Right ventricle myocardium inferior (tissue), 1 donor: ENCODE measurements at places on chromosomes 5 and 9.

GRCh38 chr5:176513788-176514187 lies 23.4 kb downstream of the RNF44 start:
- DNase-seq = no peak

DNA sequence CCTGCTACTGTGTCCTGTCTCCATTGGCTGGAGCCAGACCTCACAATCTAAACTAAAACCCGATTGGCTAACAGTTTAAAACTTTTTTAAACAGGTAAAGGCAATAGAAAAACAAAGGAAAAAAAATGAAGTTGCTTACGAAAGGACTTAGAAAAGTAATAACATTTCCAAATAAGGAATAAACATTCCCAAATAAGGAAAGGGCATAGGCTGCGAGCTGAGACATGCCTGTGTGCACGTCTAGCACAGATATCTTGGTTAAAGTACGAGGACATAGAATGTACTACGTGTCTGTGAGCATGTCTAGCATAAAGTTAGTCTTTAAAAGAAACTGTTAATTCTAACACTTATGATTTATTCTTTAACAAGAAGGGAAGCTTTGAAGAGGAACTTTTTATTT lies 15.3 kb upstream of the FAM120A start:
- DNase-seq = no peak

- DNase-seq = peak; percentile 34
These were observed 93.9 kb upstream of the LMX1B start for GRCh38 chr9:126519660-126520420.

DNA sequence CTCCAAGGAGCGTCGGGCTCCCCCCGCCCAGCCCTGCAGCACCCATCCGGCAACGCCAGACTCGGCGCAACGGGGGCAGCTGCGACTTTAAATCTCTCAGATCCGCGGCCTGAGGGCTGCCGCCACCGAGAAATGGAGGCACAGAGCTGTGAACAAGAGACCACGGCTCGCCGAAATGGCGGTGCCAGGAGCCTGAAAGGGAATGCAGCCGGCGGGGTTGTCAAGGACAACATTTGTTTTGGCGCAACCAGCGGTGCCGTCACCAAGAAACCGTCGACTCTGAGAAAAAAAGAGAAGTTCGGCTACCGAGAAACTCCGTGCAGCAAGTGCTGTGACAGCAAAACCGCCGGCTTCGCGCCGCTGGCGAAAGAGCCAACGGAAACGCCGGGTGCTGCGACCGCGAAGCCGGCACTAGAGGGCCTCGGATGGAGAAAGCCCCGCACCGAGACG lies 2.1 kb upstream of the ANXA2R start:
- DNase-seq = peak; percentile 93

GRCh38 chr5:96483878-96484277 lies 50.8 kb upstream of the PCSK1 start:
- DNase-seq = no peak

DNA sequence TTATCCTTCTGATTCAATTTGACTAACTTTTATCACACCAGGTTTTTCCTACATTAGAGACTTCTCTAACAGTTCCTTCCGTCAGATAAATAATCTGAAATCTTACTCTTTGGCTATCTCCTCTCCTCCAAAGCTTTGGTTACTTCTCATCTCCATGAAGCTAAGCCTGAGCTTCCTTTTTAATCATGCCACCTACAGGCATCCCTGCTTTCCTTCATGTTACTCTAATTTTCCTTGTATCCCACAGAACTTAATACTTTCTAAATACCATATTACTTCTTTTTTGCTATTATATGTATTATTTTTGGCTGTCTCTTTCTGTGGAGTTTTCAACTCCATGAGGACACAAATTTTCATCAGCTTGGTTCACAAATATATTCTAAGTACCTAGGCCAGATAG lies 49.7 kb downstream of the C9 start:
- DNase-seq = no peak

GRCh38 chr5:158203261-158203660 lies 344.3 kb upstream of the CLINT1 start:
- peak; percentile 44 for DNase-seq

- DNase-seq = no peak
These were observed 11.4 kb upstream of the ENG start for GRCh38 chr9:127865645-127866464.

- no peak for DNase-seq
These were observed 39.3 kb downstream of the PTCH1 start for GRCh38 chr9:95477441-95477840.

GRCh38 chr9:15101095-15101494 lies 190.9 kb upstream of the FREM1 start:
- no peak for DNase-seq

- DNase-seq = no peak
These were observed 75.7 kb upstream of the PIK3R1 start for GRCh38 chr5:68139611-68140441.
